ENCODE measurements at places on chromosomes 2 and 18.

DNA sequence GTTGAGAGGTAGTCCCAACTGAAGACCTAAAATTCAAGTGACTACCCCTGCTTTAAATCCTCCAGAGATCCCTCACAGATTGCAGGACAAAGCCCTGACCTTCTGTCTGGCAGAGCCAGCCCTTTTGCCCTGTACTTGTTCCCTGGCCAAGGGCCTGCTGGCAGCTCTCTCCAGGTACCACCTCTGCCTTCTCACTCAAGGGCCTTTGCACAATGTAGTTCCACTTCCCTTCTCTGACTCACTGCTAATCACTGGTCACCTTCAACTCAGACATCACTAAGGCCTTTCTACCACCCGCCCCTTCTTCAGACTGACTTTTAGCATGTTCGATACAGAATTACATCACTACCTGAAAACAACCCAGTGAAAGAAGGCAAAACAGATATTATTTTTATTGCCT is 411.0 kb downstream of the TMEM182 start:
- DNase-seq: no peak

DNA sequence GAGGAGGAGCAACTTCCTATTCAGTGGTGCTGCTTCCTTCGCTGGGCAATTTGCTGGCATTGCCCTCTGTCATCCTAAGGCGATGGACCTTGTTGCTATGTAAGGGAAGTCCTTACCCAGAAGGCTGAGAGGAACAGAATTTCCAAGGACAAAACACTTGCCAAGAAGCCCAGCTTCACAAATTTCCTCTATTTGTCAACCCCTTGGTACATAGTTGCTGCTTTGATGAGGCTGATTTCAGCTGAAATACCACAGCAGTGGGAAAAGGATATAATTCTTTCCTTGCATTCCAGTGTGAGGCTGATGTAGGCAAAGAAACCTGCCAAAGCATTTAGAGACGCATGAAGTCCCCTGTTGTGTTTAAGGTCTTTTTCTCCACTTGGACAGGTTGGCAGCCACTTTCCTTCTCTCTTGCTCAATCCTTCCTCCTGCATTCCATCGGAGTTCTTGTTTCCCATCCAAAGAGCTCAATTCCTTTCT is 16.4 kb upstream of the ST3GAL5 start:
- no peak for DNase-seq

GRCh38 chr18:49677081-49677480 is 115.2 kb downstream of the LIPG start:
- DNase-seq: no peak

GRCh38 chr18:48872234-48873145 is 78.3 kb downstream of the SMAD7 start:
- DNase-seq: no peak

GRCh38 chr18:57780318-57780705 is 22.8 kb downstream of the ATP8B1 start:
- no peak for DNase-seq

DNA sequence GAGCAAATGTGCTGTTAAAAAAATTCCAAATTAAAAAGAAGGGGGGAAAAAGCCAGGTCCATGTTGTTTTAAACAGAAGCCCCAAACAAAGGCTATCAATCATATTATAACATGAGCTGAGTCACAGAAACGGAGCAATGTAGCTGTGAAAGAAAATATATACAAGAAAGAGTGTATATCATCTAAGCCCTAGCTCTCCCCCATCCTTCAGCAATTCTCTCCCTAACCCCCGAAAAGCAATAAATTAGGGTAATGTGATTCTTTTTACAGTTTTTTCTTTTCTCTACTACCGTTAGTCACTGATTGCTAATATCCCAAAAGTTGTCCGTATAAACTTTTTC is 25.3 kb downstream of the FEZ2 start:
- no peak for DNase-seq

- no peak for DNase-seq
These were observed 224.0 kb downstream of the AFF3 start for GRCh38 chr2:99918389-99918788.

- DNase-seq: peak; percentile 25
These were observed 1118.8 kb upstream of the ZEB2 start for GRCh38 chr2:145638675-145639074.

DNA sequence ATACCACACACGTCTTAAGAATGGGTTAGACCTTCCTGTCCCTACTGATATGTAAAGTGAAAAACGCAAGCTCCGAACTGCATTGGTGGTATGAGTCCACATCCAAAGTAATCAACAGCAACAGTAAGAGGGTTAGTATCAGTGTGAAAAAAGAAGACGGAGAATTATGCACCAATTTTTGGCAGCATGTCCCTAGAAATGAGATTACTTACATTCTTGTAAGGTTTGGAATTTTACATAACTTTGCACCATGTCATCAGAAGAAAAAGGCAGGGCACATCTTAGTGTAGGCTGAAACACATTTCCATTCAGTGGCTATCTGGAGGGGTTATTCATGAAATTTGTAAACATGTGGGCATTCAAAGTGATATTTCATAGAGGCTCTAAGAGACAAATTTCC is 88.2 kb downstream of the LONRF2 start:
- no peak for DNase-seq

DNA sequence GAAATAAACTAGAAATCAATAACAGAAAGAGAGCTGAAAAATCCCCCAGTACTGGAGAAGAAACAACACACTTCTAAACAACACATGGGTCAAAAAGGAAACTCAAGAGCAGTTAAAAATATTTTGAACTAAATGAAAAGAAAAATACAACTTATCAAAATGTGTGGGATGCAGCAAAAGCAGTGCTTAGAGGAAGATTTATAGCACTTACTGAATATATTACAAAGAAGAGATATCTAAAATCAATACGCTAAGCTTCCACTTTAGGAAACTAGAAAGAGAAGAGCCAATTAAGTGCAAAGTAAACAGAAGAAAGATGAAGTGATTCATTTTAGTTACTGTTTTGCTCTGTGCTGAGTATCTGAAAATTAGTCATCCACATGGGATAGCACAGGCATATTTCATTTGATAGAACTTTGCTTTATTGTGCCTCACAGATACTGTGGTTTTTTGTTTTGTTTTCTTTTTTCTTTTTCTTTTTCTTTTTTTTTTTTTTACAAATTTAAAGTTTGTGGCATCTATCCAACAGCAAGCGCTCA is 17.0 kb downstream of the TGFA start:
- DNase-seq: no peak

GRCh38 chr18:3233004-3233403 is 13.2 kb upstream of the MYOM1 start:
- no peak for DNase-seq

GRCh38 chr18:50791599-50792438 is 28.0 kb downstream of the MRO start:
- no peak for DNase-seq

- no peak for DNase-seq
These were observed 205.5 kb upstream of the FSHR start for GRCh38 chr2:49359721-49360406.

GRCh38 chr18:50312296-50313030 is 25.0 kb upstream of the CXXC1 start:
- DNase-seq: no peak

DNA sequence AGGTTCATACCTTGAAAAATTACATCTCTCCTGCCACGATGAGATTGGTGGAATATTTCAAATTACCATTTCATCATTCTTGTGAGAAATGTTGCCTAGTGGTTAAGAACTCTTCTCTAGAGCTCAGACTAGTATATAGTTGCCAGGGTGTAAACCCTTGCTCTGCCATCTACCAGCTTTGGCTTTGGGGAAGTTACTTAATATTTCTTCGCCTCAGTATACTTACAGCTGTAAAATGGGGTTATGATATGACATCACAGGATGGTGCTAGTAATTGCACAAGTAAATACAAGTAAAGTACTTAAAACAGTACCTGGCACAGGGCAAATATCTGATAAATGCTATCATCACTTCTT is 1.5 kb downstream of the SPOPL start:
- peak; percentile 84 for DNase-seq

DNA sequence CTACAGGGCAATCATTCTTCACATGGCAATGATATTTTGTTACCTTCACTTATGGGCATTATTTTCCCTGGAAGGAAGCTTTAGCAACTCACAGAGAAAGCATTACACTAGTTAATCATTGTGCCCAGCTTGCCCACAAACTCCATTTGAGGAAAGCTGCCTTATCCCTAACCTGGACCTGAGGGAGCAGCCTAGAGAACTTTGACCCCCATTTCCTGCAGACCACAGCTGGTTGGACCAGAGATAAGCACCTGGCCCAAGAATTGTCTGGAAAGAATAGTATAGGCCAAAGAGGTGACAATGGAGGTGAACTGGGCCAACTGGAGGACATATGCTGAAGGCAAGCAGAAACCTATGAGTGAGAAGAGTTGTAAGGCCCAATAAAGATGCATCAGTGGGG is 48.4 kb upstream of the SESTD1 start:
- DNase-seq: no peak
